ENCODE measurements at places on chromosomes 11 and 22.

- DNase-seq = no peak
Measured at GRCh38 chr11:78099666-78100065, 20.0 kb upstream of the NDUFC2 start.

GRCh38 chr11:7520011-7520942, 6.5 kb downstream of the PPFIBP2 start:
- DNase-seq = no peak

DNA sequence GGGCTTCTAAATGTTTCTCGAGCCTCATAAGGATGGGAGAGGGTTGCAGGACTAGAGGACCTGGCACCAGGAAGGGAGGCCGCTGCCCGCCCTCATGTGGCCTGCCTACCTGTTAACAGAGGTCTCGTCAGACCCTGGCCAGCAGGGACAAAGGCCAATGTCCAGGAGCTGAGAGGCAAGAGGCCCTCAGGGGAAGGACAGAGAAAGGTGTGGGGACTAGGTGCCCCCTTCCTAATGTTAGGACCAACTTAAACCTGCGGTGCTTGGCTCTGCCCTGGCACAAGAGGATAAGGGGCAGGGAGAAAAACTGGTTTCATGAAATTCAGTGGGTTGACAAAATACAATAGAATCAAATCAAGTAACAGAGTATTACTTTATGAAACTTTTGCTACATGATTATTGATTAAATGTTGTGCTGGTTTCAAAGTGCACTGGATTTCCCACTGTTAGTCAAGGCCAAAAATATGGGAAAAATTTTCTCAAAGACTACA, 20.0 kb upstream of the SYT12 start:
- DNase-seq = no peak

GRCh38 chr22:37088108-37088605, 21.4 kb downstream of the TMPRSS6 start:
- no peak for DNase-seq

DNA sequence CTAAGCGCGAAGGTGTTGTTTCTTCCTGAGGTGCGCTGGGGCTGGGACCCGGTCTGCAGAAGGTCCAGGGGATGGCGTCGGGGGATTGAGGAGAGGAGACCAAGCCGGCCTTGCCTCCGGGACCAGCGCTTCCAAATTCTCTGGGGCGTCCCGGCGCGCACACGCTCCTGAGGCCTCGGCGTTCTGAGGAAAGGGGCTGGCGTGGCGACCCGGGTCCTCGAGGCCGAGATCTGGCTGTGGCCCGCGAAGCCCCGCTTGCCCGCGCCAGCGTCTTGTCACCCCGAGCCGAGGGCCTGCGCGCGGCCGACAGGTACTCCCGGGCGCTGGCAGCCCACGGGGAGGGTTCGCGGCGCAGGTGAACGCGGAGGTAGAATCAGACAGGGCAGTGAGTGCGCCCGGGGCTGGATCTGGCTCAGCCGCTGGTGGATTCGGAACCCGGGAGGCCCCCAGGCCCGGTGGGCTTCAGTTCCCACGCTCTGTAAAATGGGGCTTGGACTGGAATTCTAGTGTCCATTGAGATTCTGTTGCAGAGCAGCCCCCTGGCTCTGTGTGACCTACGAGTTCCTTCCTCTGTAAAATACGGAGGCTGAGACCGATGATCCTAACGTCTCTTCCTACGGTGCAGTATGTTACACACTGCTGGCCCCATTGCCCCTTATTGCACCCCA, 14.7 kb downstream of the SSH3 start:
- no peak for DNase-seq

- no peak for DNase-seq
Measured at GRCh38 chr11:57410287-57410686, 16.6 kb downstream of the SLC43A3 start.

- DNase-seq = no peak
Measured at GRCh38 chr11:122353561-122353960, 237.5 kb upstream of the BLID start.

DNA sequence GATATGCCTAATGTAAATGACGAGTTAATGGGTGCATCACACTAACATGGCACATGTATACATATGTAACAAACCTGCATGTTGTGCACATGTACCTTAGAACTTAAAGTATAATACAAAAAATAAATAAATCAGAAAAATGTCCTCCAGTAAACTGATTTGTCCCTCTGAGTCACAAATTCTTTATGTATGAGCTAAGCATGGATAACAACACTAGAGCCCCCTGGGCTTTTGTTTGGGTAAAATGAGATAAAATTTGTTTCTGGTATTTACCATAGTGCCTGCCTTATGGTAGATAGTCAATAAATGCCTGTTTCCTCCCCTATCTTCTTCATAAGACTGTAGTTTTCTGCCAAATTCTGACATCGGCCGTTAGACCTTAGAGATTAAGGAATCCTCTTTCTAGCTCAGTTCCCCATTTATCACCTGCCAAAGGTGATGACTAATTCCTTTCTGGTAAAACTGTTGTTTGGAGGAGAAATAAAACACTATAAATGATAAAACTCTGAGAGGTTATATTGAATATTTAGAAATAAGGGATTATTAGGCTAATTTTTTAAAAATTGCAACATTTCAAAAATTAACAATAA, 43.6 kb upstream of the LUZP2 start:
- DNase-seq = no peak

DNA sequence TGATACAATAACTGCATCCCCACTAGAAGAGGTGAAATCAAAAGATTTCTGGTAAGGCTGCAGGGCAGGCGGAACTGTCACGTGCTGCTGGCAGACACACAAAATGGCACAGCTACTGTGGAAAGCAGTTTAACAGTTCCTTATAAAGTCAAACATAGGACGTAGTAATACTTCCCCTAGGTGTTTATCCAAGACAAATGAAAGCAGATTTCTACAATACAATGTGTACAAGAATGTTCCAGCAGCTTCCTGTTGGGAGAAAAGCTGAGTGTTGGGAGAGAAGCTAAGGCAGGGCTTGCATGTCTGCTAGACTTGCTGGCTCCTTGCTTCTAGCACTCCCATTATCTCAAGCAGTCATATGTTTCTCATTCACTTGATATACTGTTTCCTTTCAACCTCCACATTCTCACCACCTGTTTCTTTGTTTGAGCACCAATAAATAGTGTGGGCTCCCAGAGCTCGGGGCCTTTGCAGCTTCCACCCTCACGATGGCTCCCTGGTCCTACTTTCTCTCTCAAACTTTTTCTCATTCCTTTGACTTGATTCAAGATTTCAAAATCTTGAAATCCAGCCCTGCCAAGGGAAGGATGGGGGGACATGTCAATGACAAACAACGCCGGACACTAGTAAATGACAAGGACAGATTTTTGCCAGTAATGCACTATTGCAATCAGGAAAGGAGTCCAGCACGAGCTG, 21.2 kb upstream of the IL17RA start:
- no peak for DNase-seq

DNA sequence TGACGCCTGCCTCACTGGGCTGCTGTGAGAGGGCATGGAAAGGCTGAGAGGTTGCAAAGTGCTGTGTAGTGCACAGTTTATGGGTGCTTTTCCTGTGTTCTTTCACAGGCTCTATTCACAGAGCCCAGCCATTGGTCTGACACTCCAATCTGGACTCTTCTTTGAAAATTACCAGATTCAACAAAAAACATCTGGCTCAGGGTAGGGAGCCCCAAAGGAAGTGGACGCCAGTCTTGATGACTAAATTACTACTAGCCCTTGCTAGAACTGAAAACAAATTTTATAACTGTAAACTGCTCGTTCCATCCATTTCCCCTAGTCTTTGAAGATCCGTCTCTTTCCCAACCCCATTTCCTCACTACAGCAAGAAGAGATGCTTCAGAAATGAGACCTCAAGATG, 178.6 kb downstream of the TENM4 start:
- DNase-seq = no peak

GRCh38 chr11:132587716-132588115, 944.6 kb downstream of the OPCML start:
- DNase-seq = no peak

DNA sequence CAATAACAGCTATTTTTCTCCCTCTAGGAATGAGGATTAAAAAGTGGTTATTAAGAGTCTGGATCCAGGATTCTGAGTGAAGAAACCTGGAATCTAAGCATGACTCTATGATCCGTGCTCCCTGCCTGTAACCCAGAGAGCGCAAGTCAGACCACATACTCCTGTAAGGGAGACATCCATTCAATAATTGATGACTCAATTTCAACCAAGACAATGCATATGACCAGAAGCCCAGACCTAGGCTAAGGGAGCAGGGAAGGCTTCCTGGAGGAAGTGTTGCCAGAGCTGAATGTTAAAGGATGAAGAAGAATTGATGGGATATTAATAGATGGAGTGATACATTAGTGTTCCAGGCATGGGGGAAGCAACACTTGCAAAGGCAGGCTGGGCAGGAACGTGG, 13.8 kb upstream of the PAMR1 start:
- no peak for DNase-seq

DNA sequence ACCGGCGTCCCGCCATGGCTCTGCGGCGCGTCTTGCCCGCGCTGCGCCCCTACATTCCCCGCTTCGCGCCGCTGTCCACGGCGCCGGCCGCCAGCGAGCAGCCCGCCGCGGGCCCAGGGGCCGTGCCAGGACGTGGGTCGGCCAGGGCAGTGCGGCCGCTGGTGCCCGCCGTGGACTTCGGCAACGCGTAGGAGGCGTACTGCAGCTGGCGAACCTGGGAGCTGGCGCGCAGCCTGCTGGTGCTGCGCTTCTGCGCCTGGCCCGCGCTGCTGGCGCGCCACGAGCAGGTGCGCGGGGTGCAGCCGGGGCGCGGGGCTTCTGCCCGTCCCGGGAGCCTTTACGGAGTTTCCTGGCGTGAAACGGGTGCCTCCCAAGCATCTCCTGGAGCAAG, 20.1 kb downstream of the DGCR6L start:
- DNase-seq = no peak

DNA sequence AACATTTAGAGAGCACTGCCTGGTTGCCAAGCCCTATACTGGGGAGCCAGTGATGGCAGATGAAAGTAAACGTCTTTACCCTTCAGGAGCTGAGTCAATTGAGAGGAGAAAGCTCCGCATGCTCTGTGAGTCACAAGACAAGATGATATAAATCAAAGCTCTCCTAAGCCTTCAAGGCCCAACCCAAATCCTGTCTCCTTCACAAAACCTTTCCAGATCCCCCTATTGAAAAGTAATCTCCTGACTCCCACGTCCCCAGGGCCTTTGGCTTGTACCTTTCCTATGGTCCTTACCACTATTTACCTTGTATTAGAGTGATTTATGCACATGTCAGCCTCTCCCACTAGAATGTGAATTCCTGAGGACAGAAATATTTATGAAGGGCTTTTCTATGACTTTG, 230.1 kb upstream of the TENM4 start:
- DNase-seq = no peak

DNA sequence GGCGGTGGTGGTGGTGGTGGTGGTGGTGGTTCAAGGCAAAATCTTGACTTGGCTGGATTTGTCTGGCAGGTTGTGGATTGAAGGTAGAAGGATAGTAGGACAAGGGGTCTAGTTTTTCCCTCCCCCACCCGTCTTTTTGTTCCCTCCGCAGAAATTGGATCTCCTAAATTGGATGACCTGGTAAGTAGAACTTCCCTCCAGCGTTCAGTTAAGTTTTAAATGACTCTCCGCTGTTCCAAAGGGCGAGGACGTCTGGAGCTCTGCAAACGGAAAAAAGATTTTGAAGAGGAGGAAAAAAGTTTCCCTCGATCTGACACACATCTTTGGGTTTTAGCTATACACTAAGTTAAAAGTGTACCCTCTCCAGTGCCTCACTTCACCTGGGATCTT, 422 bp upstream of the LGR4 start:
- DNase-seq = no peak

- no peak for DNase-seq
Measured at GRCh38 chr22:44340271-44341239, 27.8 kb upstream of the SHISAL1 start.

- no peak for DNase-seq
Measured at GRCh38 chr11:74682731-74683278, 48.4 kb downstream of the CHRDL2 start.

GRCh38 chr22:19974268-19974861, 32.7 kb upstream of the TXNRD2 start:
- no peak for DNase-seq

DNA sequence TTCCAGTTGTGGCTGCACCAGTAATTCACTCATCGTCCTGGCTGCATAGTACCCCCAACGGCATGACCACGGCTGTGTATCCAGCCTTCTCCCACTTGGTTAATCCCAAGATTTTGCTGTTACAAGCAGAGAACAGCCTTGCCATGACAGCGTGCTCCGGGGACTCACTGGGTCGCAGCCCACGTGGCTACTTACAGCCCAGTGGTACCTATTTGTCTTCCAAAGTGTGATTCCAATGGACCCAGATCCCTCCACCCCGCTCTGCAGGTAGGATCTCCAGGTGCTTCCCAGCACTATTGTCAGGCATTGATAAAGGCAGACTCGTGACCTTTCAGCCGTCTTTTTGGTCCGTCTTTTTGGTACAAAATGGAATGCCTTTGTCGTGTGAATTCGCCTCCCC, 119.0 kb upstream of the FGF3 start:
- no peak for DNase-seq

DNA sequence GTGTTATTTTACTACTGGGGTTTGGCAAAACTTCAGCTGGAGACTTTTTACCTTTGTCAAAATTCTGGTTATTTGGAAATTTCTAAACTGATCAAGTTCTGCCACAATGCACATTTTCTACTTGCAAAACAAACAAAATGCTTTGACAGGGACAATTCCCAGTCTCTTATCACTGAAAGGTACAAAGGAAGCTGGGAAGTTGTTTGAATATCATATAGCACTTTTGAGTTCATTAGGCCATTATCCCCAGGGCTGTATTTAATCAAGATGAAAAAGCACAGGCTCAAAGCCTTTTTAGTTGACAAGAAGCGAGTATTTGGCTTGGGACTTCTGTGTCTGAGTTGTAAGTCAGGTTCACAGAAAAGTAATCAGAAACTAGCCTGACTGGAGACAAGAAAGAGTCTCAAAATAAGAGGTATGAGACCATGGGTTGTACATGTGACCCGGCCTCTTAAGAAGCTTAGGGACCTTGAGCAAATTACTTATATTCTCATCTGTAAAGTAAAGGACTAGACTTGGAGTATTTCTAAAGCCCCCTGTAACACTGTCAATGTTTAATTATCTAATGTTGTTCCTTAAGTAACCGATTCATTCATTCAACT, 2.9 kb upstream of the HORMAD2 start:
- DNase-seq = no peak

- DNase-seq = no peak
Measured at GRCh38 chr11:16204261-16204660, 152.1 kb downstream of the SOX6 start.

DNA sequence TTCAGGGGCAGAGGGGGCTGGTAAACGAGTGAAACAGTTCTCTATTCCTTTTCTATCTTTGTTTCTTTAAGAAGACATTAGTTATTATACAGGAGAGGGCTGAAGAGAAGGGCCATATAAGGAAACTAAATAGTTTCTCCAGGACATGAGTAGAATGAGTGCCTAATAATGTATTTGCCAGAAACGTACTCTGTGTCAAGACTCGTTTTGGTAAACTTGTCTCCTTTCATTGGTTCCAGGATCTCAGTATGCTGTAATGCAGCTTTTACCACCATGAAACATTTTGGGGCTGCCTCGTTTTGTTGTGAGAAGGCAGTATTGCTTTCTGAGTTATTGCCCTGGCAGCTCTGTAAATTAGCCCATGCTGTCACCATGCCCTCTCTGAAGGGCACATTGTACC, 51.7 kb downstream of the POLD3 start:
- DNase-seq = no peak

- no peak for DNase-seq
Measured at GRCh38 chr22:47016631-47017030, 254.2 kb downstream of the TBC1D22A start.

- no peak for DNase-seq
Measured at GRCh38 chr11:47399860-47400767, 8.3 kb upstream of the SLC39A13 start.

Data from stimulated activated CD4-positive, alpha-beta T cell treated with anti-CD3 and anti-CD28 coated beads, TNF-alpha, amount 100 ng/mL, for 4 hours (primary cell).